ENCODE measurements at places on chromosomes 13 and 19.

DNA sequence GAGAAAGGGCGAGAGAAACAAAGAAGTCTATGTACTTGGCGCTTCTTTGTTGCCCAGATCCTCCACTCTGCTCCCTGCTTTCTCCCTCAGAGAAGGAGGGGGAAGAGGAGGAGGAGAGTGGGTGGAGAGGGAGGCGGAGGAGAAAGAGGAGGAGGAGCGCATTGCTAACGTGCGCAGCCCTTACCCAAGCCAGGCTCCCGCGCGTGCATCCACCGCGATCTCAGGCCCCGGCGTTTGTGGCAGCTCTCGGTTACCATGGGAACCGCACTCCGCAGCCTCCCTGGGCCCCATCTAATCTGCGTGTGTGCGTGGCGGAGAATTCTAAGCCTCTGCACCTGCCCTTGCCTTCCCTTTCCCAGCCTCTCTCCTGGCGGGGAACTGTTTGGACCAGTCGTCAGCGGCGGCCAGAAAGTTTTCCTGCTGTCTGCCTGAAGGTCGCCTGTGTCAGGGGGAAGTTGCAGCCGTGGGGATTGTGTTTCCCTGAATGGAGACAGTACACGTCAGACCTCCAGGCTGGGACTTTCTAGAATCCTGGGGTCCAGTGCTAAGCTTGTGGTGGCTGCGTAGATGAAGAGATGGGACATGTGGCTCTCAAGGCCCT, at the start of gene ERICH6B:
Gene ERICH6B (minus strand): TSS at position 239 of the 601 bp plus-strand sequence. CDS start 18,734 bp downstream, outside the sequence.
- no peak for DNase-seq

DNA sequence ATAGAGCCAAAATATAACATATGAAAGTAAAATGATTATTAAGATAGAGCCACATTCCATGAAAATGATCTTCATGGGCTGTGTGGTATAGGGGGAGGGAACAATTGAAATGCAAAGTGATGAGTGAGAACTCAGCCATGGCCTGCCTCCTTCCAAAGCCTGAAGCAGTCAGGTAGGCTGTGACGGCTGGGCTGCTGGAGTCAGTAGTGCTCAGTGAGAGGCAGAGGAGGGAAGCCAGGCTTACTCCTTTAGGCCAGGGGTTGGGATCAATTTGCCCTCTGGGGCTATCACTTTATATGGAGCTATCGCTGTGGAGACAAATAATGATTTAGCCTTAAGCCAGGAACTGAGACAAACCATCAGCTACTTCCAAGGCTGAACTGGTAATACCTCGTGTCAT, 654.9 kb downstream of the FGF9 start:
- DNase-seq, result no peak

DNA sequence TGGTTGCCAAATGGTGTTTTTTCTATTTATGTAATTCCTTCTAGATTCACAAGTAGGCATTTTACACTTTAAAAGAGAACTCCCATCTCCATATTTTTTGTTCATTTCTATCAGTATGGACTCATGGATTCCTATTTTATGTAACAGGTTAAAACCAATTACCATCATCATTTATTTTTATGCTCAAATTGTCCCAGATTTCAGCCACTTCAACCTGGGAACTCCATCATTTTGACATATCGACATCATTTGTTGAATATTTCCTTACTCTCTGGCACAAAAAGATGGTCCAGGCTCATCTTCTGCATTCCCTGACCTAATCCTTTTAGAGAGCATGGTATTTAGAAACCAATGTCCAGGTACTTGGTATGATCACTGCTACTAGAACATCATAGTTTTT, 79.9 kb downstream of the VWA8 start:
- no peak for DNase-seq

DNA sequence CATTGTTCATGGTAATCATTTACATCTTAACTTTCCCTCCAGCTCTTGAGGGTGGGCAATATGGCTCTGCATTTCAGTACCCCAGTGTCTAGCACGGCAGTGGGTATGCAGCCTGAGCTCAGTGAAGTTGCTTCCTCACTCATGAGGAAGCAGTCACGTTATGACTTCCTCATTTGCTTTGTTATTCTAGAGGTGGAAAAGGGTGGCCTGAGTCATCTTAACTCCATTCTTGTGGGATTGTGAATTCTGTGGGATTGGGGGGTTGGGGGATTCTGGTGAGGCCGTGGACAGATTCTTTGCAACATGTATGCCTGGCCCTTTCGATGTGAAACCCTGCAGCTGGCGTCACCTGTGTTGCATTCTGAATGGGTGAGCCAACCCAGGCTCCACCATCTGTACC, 406.7 kb upstream of the ZNF507 start:
- no peak for DNase-seq

DNA sequence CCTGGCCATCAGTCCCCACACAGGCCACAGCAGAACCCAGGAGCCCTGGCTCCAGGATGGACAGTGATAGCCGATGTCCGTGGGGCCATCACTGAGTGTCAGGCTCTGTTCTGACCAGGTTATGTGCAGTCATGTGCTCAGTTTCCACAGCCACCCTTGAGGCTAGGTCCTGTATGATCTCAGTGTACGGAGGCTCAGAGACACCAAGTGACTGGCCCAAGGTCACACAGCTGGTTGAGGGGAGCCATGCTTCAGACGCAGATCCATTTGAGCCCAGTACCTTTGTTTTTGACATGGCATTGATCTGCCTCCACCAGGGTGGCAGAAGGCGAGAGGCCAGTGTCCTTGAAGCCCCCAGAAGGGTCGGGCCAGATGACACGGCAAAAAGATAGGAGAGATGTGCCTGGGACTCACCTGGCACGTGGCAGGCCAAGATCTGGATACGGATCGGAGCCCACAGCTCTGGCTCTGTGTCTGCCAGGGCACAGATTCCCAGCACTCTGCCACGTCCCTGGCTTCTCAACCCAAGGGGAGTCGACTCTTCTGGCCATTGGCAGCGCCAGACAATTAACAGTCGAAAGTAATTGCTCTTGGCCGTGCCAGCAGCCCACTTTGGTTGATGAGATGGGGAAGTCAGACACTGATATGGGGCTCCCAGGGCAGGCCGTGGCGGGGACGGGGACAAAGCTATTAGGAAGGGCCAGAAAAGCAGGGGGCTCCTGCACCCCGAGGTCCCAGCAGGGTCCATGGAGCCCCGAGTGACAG, 15.6 kb downstream of the EVI5L start:
- no peak for DNase-seq

DNA sequence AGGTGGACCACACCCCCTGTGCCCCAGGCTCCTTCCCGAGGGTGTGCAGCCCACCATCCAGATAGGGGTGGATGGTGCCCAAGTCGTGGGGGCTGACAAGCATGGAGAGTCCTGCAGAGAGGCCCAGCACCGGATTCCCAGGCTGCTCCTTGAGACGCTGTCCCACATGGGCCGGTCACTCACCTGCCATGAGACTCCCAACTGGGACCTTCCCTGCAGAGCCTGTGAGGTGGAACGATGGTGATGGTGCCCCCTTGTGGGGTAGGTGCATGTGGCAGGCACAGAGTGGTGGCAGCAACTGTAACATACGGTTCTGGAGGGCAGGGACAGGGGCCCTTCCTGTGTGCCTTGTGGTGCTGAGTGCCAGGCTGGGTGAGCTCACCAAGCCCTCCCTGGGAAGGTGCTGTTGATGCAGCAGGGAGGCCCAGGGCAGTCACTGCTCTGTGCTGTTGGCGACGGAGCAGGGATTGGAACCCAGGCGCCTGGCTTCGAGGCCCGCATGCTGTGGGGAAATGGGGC, 33.1 kb downstream of the PPP1R37 start:
- DNase-seq, result peak; percentile 33

DNA sequence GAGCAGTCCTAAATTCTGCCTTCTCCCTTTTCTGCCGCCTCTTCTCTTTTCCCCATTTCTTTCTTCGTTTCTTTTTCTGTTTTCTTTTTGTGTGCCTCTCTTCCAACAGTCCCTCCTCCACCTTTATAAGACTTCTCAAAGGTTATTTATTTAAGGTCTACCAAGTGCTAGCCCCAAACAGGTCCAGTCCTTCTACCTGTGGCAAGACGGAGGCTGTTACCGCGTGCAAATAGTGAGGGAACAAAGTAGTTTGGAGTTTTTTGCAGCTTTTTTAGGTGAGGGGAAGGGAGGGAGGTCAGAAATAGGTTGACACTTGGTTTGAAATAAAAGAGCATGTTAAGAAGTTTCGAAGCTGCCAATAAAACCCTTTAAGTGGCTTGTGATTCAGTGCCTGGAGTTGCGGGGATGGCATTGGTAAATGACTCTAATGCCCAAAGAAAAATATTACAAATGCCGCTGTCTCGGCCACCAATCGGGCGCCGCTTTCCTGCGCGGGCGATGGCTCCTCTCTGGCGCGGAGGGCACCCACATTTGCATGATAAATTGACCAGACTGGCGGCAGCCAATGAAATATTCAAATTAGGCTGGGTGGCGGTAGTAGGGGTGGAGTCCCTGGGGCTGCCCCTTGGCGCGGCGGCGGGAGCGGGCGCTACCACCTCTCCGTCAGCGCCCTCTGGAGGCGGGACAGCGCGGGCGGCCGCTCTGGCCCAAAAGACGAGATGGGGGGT, 7.5 kb upstream of the TSHZ3 start:
- no peak for DNase-seq

GRCh38 chr19:16038196-16038695, 38.0 kb upstream of the TPM4 start:
- no peak for DNase-seq

- DNase-seq, result no peak
These were observed 774 bp downstream of the GGN start for GRCh38 chr19:38386971-38387549.

GRCh38 chr13:108037348-108037747, 178.0 kb downstream of the LIG4 start:
- no peak for DNase-seq

DNA sequence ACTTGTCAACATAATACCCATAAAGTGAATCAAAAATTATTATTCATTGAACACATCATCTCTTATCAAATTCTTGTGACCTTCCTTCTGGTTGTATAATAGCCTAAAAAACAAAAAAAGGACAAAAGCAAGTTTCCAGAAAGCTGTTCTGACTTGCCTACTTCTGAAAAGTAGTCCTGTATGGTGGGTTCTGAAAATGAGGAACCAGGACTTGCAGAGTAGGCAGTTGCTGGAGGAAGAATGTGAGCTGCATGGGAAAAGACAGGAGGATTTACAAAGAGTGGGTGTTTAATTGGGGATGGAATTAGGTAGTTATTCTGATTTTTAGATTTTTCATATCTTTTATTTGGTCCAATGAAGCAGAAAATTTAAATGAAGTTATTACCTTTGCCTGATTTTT, 56.7 kb downstream of the RCBTB2 start:
- DNase-seq, result no peak

DNA sequence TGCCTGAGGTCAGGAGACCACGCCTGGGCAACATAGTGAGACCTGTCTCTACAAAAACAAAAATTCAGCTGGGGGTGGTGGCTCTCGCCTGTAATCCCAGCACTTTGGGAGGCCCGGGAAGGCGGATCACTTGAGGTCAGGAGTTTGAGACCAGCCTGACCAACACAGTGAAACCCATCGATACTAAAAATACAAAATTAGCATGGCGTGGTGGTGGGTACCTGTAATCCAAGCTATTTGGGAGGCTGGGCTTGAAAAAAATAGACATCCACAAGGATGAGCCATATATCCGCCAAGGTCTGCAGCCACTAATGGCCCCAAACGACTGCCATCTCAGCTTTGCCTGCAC, 3.1 kb downstream of the RPS16 start:
- no peak for DNase-seq
